ENCODE measurements at places on chromosomes 7 and 10. TPM values are rescaled to one million over a fixed set of nuclear protein-coding genes. Genes with fewer than 3 reads are reported as not detected.
A peak's percentile ranks its signal among the peaks of the same experiment; 100 is the strongest.

Gene NKX6-2
- not detected for total RNA-seq

Gene LSM8
- total RNA-seq = 36.8 TPM

Gene MYH16
- total RNA-seq = not detected

Gene CPXM2
- total RNA-seq = 0.92 TPM

Gene GALNT11
- 37.9 TPM for total RNA-seq

Gene BHLHA15
- total RNA-seq = 1.0 TPM

Gene MSS51
- total RNA-seq = 4.9 TPM

Gene SMO
- total RNA-seq = 134 TPM

Gene FAM20C
- total RNA-seq = 17.8 TPM

Gene OR6B1
- total RNA-seq = not detected

Gene CALML3
- 0.07 TPM for total RNA-seq

Gene TLX1
- total RNA-seq = not detected

Gene SPDYE8
- total RNA-seq = not detected

GRCh38 chr7:105216786-105217185, 171.9 kb downstream of the SRPK2 start:
- DNase-seq = no peak

GRCh38 chr10:7520507-7521485, 110.0 kb upstream of the SFMBT2 start:
- no peak for DNase-seq

DNA sequence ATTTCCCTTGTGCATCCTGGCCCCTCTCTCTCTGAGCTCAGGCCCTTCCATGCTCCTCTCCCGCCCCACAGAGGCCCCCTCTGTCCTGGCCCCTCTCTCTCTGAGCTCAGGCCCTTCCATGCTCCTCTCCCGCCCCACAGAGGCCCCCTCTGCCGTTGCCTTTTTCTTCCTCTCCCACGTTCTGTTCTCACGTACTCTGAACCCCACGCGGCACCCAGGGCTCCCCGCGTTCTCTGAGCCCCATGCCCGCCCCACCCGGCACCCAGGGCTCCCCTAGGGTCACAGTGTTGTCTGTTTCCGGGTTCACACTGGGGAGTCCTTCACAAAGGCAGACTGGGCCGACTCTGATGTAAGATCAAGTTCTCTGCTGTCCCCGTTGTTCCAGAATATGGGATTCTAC, 336.8 kb downstream of the DNAJB6 start:
- DNase-seq = no peak

GRCh38 chr7:138527746-138528223, 67.7 kb downstream of the TRIM24 start:
- DNase-seq = no peak

DNA sequence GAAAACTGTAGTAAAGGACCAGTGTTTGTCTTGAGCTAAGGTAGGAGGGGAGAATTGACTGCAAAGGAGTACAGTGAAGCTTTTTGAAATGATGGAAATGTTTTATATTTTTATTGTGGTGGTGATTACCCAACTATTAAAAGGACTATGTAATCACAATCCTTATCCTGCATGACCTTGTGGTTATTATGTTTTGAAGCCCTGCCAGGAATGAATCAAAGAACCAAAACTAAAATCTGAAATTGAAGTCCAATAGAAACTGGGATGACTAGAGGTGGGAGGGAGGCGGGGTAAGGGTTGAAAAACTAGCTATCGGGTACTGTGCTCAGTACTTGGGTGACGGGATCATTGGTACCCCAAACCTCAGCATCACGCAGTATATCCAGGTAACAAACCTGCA, 8.2 kb downstream of the CCDC7 start:
- no peak for DNase-seq

DNA sequence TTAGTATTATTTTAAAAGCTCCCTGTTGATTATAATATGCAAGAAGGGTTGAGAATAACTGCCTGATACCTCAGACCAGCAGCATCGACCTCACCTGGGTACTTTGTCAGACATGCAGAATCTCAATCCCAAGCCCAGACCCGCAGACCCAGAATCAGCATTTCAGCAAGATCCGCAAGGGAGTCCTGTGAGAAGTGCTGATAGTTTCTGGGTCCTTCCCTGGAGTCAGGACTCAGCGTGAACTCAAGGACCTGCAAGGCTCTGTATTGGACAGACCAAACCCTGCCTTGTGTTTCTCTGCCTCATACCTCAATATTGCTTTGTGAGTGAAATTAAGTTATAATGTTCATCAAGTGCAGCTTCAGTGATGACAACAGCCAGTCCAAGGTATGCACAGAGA, 149.5 kb upstream of the NPY start:
- no peak for DNase-seq

GRCh38 chr7:128302139-128302538, 41.6 kb downstream of the RBM28 start:
- DNase-seq = no peak

DNA sequence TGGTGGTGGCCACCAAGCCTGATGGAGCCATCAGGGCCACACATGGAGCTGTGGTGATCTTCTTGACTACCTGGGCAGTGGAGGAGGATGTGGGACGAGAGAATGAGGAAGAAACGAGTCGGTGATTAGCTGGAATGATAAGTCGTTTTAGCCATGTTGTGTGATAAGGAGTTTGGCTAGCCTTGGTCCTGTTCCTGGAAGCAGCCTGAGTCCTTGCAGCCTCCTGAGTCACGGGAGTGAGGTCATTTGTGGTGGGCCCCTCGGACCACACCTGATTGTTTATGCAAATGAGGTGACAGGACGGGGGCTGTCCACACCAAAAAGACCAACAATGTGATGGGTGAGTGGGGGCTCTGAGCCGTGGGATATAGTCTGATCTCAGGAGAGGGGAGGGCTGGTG, 554.4 kb downstream of the PTPRN2 start:
- DNase-seq = no peak

DNA sequence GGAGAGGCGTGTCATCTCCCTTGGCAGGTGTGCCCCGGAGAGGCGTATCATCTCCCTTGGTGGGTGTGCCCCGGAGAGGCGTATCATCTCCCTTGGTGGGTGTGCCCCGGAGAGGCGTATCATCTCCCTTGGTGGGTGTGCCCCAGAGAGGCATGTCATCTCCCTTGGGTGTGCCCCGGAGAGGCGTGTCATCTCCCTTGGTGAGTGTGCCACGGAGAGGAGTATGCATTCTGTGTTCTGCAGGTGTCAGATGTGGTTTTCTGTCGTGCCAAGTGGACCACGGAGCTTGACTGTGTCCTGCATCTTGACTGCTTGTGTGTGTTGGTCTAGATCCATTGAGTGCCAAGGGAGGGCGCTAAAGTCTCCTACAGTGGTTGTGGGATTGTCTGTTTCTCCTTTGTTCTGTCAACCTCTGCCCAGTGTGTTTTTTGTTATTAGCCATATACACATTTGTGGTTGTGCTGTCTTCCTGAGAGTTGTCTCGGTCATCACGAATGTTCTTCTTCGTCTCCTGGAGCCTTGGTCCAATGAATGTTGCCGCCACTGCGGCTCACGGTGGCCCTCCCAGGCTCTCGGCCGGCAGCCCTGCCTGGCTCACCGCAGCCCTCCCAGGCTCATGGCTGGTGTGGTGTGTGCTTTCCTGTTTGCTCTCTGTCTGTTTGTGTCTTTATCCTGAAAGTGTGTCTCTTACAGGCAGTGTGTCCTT, 96.8 kb downstream of the INPP5A start:
- no peak for DNase-seq

- DNase-seq = no peak
Measured at GRCh38 chr10:108097258-108097657, 932.8 kb upstream of the SORCS1 start.

GRCh38 chr7:73623798-73624668, at the start of gene MLXIPL:
Gene MLXIPL (minus strand): TSS chr7:73624522. CDS start chr7:73624492, 30 bp downstream.
- peak; percentile 76 for DNase-seq

- no peak for DNase-seq
Measured at GRCh38 chr10:92849234-92849525, 860 bp downstream of the EXOC6 start.

DNA sequence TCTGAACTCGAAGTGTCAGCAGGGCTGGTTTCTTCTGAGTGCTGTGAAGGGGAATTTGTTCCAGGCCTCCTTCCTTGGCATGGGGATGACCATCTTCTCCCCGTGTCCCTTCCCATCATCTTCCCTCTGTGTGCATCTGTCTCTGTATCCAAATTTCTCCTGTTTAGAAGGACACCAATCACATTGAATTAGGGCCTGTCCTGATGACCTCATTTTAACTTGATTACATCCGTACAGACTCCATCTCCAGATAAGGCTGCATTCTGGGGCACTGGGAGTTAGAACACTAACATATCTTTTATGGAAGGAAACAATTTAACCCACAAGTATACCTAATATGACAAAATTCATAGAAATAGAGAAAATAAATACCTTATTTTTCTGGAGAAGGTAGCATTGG, 76.8 kb upstream of the ANKRD1 start:
- DNase-seq = no peak

DNA sequence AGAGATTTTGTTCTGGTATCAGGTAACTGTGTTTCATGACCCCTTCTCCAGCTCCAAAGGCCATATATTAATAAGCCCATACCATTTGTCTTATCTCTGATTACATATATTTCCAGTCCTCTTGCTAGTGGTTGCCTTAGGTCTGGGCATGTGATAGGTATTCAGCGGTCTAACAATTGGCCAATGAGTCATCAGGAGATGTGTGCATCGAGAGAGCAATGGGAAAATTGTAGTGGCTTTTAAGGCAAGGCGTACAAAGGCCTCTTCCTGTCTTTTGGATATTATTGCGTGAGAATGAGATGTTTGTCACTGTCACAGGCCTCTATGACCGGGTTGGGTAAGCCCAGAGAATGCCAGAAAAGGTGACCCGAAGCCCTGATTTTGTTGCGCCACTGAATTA, 38.6 kb upstream of the SFRP5 start:
- DNase-seq = no peak

DNA sequence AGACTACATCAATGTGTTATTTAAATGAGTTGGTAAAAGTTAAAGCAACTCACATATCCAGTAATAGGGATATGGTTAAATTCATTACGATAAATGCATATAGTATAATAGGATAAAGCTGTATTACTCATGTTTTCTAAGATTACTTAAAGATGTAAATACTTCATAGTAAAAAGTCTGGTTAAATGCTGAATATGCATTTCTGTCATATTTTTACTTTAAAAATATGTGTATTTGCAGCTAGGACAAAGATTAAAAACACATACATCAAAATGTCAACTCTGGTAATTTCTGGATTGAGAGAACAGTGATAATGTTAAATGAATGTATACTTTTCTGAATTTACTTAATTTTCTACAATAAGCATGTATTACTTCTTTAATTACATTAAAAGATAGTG, 15.1 kb downstream of the PPP1R9A start:
- DNase-seq = no peak

GRCh38 chr10:44651834-44652233, 259.3 kb upstream of the TMEM72 start:
- DNase-seq = no peak

GRCh38 chr7:107332488-107333269, 137.2 kb upstream of the GPR22 start:
- no peak for DNase-seq

All from mesothelial cell of epicardium (in vitro differentiated cells).